ENCODE measurements at places on chromosomes 6 and 20. TPM values are rescaled to one million over a fixed set of nuclear protein-coding genes. Genes with fewer than 3 reads are reported as not detected.
A peak's percentile ranks its signal among the peaks of the same experiment; 100 is the strongest.

GRCh38 chr6:120410586-120410985 lies 923.7 kb downstream of the TBC1D32 start:
- DNase-seq = no peak
- H3K27ac ChIP-seq = no peak overlapping the region
- H3K27me3 ChIP-seq = no peaks in the 10 kb centered on the region
- H3K4me3 ChIP-seq = no peak overlapping the region

The ZSCAN23 gene
- polyA plus RNA-seq = not detected

DNA sequence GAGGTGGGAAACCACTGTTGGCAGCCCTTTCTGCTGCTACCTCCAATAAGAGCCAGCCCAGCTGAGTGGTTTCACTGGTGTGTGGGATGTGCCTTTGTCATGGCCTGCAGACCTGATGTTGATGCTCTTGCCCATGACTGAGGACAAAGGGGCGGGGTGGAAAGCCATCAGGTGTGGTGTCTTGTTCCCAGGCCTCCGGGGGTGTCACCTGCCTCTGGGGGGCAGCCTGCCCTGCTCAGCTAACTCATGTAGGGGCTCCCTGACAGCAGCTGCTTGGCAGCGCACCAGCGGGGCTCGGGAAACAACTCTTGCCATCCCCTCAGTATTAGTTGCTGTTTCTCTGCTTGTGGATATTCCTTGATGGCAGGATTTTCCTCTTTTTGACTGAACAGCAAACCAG lies 91.3 kb downstream of the LYRM2 start:
- H3K4me1 ChIP-seq = no peaks in the 10 kb centered on the region
- DNase-seq = no peak
- no peaks in the 10 kb centered on the region for H3K36me3 ChIP-seq
- no peak overlapping the region for H3K4me3 ChIP-seq

DNA sequence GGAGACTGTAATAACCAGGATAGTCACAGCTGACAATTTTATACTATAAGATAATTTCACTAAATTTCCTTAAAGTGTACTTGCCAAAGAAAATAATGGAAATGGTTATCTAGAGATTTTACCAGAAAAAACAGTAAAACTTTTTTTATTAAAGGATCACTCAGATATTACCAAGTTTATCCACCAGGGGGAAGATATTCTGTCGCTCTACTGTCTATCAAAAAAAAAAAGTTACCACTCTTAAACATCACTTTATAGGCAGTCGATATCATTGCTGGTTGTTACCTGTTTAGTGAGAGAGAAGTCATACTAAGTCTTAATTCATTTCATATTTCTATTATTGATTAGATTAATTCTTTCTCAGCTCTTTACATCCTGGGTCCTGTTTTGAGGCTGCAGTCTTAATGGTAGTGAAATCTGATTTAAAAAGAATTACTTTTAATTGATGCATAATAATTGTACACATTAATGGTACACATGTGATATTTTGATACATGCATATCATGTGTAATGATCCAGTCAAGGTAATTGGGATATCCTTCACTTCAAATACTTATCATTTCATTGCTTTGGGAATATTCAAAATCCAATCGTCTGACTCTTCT lies 18.9 kb downstream of the L3MBTL3 start:
- no peaks in the 10 kb centered on the region for H3K27me3 ChIP-seq
- peaks cover 20% of the 10 kb centered on the region for H3K4me1 ChIP-seq
- no peak for DNase-seq
- H3K4me3 ChIP-seq = no peak overlapping the region
- peaks cover 9% of the 10 kb centered on the region for H3K36me3 ChIP-seq
- no peak overlapping the region for H3K27ac ChIP-seq

DNA sequence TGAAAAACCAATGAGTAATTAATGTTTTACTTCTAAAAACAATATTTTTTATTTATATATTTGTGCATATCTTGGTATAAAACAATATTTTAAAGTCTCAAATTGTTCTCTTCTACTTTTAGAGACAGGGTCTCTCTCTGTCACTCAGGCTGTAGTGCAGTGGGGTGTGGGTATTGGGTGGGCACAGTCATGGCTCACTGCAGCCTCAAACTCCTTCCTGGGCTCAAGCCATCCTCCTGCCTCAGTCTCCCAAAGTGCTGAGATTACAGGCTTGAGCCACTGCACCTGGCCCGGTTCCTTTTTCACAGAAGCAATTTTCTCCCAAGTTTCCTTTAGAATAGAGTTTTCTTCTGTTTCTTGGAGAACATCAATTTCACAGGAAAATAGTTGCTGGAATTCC lies 102.8 kb downstream of the TMEM242 start:
- peaks cover 14% of the 10 kb centered on the region for H3K27me3 ChIP-seq
- H3K36me3 ChIP-seq = no peaks in the 10 kb centered on the region
- H3K4me1 ChIP-seq = peaks cover 28% of the 10 kb centered on the region
- H3K4me3 ChIP-seq = peak overlapping the region; percentile 87
- peak overlapping the region; percentile 76 for H3K27ac ChIP-seq

GRCh38 chr20:46359233-46359751 lies 47.1 kb downstream of the ELMO2 start:
- peaks cover 3% of the 10 kb centered on the region for H3K27me3 ChIP-seq
- H3K27ac ChIP-seq = peak overlapping the region; percentile 74
- H3K4me3 ChIP-seq = peak overlapping the region; percentile 12
- no peak for DNase-seq
- H3K36me3 ChIP-seq = peaks cover 4% of the 10 kb centered on the region
- peaks cover 80% of the 10 kb centered on the region for H3K4me1 ChIP-seq

DNA sequence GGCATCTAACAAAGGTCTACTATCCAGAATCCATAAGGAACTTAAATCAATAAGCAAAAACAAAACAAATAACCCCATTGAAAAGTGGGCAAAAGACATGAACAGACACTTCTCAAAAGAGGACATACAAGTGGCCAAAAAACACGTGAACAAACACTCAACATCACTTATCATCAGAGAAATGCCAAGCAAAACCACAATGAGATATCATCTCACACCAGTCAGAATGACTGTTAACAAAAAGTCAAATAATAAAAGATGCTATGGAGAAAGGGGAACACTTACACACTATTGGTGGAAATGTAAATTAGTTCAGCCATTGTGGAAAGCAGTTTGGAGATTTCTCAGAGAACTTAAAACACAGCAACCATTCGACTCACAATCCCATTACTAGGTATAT lies 19.4 kb upstream of the VNN1 start:
- peaks cover 8% of the 10 kb centered on the region for H3K27me3 ChIP-seq
- H3K27ac ChIP-seq = no peak overlapping the region
- no peaks in the 10 kb centered on the region for H3K4me1 ChIP-seq
- H3K36me3 ChIP-seq = no peaks in the 10 kb centered on the region

GRCh38 chr6:158067436-158068015 lies 85.9 kb downstream of the SYNJ2 start:
- H3K27me3 ChIP-seq = peaks cover 2% of the 10 kb centered on the region
- H3K4me3 ChIP-seq = no peak overlapping the region
- H3K4me1 ChIP-seq = peaks cover 9% of the 10 kb centered on the region
- no peak overlapping the region for H3K27ac ChIP-seq
- DNase-seq = no peak

DNA sequence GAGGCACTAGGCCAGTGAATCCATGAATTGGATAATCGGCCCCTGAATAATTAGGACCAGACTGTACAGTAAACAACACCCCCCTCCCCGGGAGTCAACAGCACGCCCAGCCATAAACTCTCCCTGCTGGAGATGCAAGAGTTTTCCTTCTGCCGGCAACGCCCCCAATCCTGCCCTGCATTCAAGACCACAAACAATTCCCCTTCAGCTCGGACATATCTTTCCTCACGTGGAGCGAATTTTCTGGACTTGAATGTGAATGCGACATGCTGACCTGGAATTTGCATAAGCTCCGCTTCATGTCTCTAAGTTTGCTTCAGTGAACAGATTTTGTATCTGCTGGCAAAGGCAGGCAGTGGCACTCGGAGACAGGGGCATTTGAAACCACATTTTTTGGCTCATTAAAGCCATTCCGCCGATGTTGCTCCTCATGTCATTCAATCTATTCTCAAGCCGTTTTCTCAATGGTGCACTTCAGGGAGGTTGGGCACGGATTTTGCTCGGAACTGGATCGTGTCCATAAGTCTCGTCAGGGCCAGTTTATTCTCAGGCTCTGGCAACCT lies 38.0 kb upstream of the GMPR start:
- no peak overlapping the region for H3K27ac ChIP-seq
- peaks cover 5% of the 10 kb centered on the region for H3K27me3 ChIP-seq
- no peaks in the 10 kb centered on the region for H3K36me3 ChIP-seq
- H3K4me3 ChIP-seq = no peak overlapping the region
- no peaks in the 10 kb centered on the region for H3K4me1 ChIP-seq
- DNase-seq = no peak

- H3K27ac ChIP-seq = no peak overlapping the region
- no peaks in the 10 kb centered on the region for H3K4me1 ChIP-seq
- no peaks in the 10 kb centered on the region for H3K36me3 ChIP-seq
These were observed 111.5 kb downstream of the MEI4 start for GRCh38 chr6:77764364-77764763.

The NCOA6 gene
- polyA plus RNA-seq = 3.0 TPM

DNA sequence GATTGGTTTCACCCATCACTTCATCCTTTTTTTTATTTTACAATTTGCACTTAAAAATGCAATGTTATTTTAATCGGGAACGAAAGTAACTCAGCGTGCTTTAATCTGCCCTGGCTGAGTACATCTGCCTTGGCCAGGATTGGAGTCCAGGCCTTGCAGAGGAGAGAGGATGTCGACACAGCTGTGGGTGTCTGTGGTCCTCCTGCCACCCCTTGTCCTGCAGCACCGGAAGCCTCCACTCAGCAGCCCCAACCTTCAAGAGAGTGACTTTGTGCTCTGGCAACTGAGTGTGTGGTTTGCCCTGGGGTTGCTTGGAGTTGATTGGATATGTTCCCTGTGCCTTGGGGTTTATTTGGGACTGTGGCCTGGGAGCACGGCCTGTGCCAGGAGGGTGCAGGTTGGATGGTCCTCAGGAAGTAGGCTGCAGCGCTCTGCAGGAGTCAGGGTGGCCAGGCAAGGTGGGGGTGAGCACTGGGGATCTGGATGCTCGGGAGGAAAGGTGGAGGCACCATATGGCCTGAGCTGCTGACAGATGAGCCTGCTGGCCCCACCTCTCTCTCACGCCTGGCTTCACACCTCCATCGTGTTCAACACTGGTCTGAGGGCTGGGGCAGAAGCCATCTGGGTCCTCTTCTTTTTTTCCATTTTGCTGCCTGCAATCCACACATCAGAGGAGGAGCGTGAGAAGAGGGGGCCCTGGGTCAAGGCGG lies 4.3 kb downstream of the MYT1 start:
- H3K36me3 ChIP-seq = no peaks in the 10 kb centered on the region
- no peak overlapping the region for H3K27ac ChIP-seq
- H3K4me1 ChIP-seq = peaks cover 28% of the 10 kb centered on the region
- H3K27me3 ChIP-seq = no peaks in the 10 kb centered on the region
- peak overlapping the region; percentile 13 for H3K4me3 ChIP-seq

The GJA10 gene
- polyA plus RNA-seq = not detected

GRCh38 chr6:84521511-84521910 lies 242.9 kb downstream of the TBX18 start:
- no peaks in the 10 kb centered on the region for H3K36me3 ChIP-seq
- H3K4me1 ChIP-seq = peaks cover 1% of the 10 kb centered on the region
- H3K4me3 ChIP-seq = no peak overlapping the region
- no peak for DNase-seq

The PPP1R16B gene
- polyA plus RNA-seq = 24.9 TPM

GRCh38 chr6:13873288-13874190 lies 51.2 kb upstream of the RNF182 start:
- peaks cover 1% of the 10 kb centered on the region for H3K27me3 ChIP-seq
- peak; percentile 52 for DNase-seq
- no peaks in the 10 kb centered on the region for H3K36me3 ChIP-seq
- peak overlapping the region; percentile 61 for H3K27ac ChIP-seq
- H3K4me3 ChIP-seq = peak overlapping the region; percentile 82
- peaks cover 8% of the 10 kb centered on the region for H3K4me1 ChIP-seq

- H3K27ac ChIP-seq = no peak overlapping the region
- peaks cover 12% of the 10 kb centered on the region for H3K27me3 ChIP-seq
- H3K36me3 ChIP-seq = no peaks in the 10 kb centered on the region
- no peak overlapping the region for H3K4me3 ChIP-seq
These were observed 290.3 kb downstream of the ZNF217 start for GRCh38 chr20:53303413-53303760.

- H3K36me3 ChIP-seq = no peaks in the 10 kb centered on the region
- H3K27me3 ChIP-seq = peaks cover 4% of the 10 kb centered on the region
- no peak overlapping the region for H3K27ac ChIP-seq
- H3K4me3 ChIP-seq = no peak overlapping the region
These were observed 925 bp downstream of the FHL5 start for GRCh38 chr6:96563853-96564252.

- H3K36me3 ChIP-seq = no peaks in the 10 kb centered on the region
- no peaks in the 10 kb centered on the region for H3K4me1 ChIP-seq
- no peak overlapping the region for H3K27ac ChIP-seq
- no peak for DNase-seq
- peaks cover 1% of the 10 kb centered on the region for H3K27me3 ChIP-seq
These were observed 202.9 kb downstream of the DOK5 start for GRCh38 chr20:54678253-54678652.

DNA sequence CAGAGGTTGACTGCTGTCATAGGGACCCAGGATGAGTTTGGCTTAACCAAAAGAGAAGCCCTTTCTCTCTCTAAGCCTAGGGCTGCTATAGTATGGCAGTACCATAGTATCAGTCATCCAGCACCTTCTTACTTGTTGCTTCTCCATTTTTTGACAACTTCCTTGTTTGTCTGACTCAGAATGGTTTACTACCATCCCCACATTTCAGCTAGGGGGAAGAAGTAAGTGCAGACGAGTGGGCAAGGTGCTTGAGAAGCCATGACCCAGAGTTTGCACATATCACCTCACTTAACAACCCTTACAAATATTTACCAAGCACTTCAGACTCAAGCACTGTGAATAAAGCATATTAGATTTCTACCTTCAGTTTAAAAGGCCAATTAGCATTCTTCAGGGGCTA lies 289.9 kb upstream of the TSHZ2 start:
- no peak overlapping the region for H3K27ac ChIP-seq
- H3K4me3 ChIP-seq = no peak overlapping the region
- peaks cover 3% of the 10 kb centered on the region for H3K27me3 ChIP-seq
- no peak for DNase-seq
- H3K4me1 ChIP-seq = no peaks in the 10 kb centered on the region

GRCh38 chr6:5566718-5567117 lies 305.4 kb downstream of the FARS2 start:
- no peaks in the 10 kb centered on the region for H3K27me3 ChIP-seq
- peaks cover 34% of the 10 kb centered on the region for H3K4me1 ChIP-seq
- H3K36me3 ChIP-seq = peaks cover 11% of the 10 kb centered on the region
- H3K4me3 ChIP-seq = no peak overlapping the region

The HMGA1 gene
- polyA plus RNA-seq = 9.8 TPM

GRCh38 chr6:9040718-9041117 lies 605.4 kb upstream of the SLC35B3 start:
- no peak overlapping the region for H3K27ac ChIP-seq
- H3K4me1 ChIP-seq = no peaks in the 10 kb centered on the region
- DNase-seq = no peak
- H3K36me3 ChIP-seq = peaks cover 3% of the 10 kb centered on the region
- no peak overlapping the region for H3K4me3 ChIP-seq

The ARMH2 gene
- polyA plus RNA-seq = not detected

The TCF21 gene
- polyA plus RNA-seq = not detected

GRCh38 chr6:123515715-123516114 lies 121.0 kb downstream of the TRDN start:
- no peak for DNase-seq
- H3K4me1 ChIP-seq = no peaks in the 10 kb centered on the region
- no peak overlapping the region for H3K27ac ChIP-seq
- no peaks in the 10 kb centered on the region for H3K36me3 ChIP-seq

The ENPP1 gene
- polyA plus RNA-seq = 2.5 TPM

The SAPCD1 gene
- not detected for polyA plus RNA-seq

GRCh38 chr20:50403565-50404418 lies 106.4 kb upstream of the PTPN1 start:
- no peak overlapping the region for H3K27ac ChIP-seq
- H3K27me3 ChIP-seq = peaks cover 6% of the 10 kb centered on the region
- H3K4me1 ChIP-seq = peaks cover 8% of the 10 kb centered on the region
- no peak for DNase-seq

Data from immature natural killer cell (primary cell).